ENCODE measurements at places on chromosomes 7 and 10.

DNA sequence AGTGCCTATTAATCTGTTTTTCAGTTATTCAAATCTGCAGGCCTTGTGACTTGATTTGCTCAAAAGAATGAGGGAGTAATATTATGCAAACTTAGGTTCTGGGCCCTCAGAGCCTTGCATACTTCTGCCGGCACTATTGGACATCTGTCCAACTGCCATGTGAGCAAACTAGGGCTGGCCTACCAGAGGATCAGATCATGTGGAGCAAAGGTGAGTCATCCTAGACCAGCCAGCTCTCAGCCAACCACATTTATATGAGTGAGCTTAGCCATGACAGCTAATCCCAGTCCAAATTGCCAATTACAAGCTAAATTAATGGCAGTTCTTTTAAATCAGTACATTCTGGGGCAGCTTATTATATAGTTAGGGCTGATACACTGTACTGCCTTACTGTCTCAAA lies 69.6 kb downstream of the SDHAF3 start:
- peak; percentile 11 for DNase-seq

GRCh38 chr7:117155694-117156093 lies 167.2 kb downstream of the WNT2 start:
- DNase-seq: no peak

- DNase-seq: no peak
These were observed 263.4 kb upstream of the PRKCQ start for GRCh38 chr10:6843481-6843881.

DNA sequence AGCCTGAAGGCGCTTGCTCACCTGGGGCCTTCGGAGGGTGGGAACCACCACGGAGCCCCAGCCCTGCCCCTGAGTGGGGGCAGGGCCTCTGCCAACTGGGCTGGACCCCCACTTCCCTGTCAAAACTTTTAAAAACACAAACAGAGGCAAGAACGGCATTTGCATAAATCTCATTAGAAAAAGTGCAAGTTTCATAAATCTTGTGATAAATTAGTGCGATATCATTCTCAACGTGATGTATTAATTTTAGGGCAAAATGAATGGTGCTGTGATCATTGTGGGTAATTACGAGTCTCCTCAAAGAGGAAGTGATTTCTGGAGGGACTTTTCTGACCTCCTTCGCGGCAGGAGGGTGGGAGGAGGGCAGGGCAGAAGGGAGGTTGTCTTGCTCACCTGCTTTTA lies 98.3 kb downstream of the CDH23 start:
- no peak for DNase-seq

GRCh38 chr7:77184463-77184862 lies 15.2 kb downstream of the FGL2 start:
- DNase-seq: no peak

DNA sequence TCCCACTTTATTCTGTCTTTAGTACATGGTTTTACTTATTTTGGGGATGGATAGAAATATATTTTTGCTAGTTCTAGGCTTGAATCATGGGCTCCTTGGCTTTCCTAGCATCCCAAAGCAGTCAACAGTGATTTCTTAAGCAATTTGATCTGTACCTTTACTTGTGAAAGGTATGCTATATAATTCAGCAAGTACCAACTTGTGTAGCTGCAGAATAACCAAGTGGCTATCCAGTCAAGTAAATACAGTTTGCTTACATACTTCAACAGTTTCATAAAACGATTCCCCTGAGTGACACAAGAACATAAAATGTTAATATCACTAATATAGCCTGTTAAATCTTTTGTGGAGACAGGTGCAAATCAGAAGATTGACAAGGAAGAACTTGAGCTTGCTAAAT lies 67.2 kb downstream of the PODXL start:
- no peak for DNase-seq

GRCh38 chr7:104981672-104982037 lies 32.4 kb upstream of the KMT2E start:
- DNase-seq: no peak

DNA sequence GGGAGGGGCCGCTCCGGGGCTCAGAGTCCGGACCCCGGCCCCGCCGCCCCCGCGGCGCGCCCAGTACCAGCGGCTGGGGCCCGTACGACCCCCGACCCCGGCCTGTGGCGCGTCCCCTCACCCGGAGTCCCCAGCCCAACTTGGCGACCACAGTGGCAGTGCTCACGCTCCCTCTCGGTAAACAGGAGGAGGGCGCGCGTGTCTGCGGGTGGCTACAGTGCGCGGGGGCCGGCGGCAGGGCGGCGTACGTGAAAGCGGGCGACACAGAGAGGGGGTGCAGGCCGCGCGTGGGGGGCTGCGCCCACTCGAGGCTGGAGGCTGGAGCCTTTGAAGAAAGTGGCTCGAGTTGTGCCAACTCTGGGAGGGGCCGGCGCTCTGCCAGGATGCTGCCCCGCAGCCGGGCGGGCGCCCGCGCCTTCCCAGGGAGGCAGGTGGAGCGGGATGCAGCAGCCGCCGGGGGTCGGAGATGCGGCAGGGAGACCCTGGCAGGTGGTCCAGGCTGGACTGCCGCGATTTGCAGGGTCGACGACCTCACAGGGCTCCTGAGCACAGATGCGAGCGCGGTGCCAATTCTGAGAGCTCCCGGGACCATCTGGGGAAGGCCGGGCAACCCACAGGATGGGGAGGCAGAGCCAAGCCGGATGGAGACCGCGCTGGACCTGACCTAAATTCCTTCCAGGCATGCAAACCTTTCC lies 655 bp downstream of the PTPRE start:
- peak; percentile 55 for DNase-seq

- DNase-seq: no peak
These were observed 151.3 kb upstream of the KMT2E start for GRCh38 chr7:104862719-104863118.

- no peak for DNase-seq
These were observed 97.3 kb upstream of the MACROH2A2 start for GRCh38 chr10:69955211-69955805.

DNA sequence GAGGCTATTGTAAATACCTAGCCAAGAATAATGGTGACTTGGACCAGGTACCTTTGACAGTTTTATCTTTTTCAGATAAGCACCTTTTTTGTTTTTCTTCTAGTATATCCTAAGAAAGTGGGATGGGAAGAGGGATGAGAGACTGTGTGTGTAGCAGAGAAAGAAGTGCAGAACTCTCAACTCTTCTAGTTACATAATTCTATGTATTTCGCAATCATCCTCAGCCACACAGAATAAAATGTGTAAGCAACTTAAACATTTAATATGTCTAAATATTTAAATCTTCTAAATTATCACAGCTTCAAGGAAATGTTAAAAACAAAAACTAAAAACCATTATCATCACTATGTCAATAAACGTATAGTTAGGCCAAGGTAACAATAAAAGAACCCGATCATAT lies 42.6 kb upstream of the GSAP start:
- DNase-seq: no peak

GRCh38 chr10:95651346-95652060 lies 5.0 kb downstream of the ALDH18A1 start:
- DNase-seq: no peak

- no peak for DNase-seq
These were observed 167.7 kb downstream of the RAPGEF5 start for GRCh38 chr7:22189230-22189629.

DNA sequence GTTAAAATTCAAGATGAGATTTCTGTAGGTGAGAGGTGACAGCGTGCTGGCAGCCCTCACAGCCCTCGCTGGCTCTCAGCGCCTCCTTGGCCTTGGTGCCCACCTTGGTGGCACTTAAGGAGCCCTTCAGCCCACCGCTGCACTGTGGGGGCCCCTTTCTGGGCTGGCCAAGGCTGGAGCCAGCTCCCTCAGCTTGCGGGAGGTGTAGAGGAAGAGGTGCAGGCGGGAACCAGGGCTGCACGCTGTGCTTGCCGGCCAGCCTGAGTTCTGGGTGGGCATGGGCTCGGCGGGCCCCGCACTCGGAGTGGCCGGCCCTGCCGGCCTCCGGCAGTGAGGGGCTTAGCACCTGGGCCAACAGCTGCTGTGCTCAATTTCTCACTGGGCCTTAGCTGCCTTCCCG lies 320.0 kb upstream of the VWC2 start:
- no peak for DNase-seq

GRCh38 chr10:114815791-114816190 lies 5.8 kb upstream of the FHIP2A start:
- no peak for DNase-seq

DNA sequence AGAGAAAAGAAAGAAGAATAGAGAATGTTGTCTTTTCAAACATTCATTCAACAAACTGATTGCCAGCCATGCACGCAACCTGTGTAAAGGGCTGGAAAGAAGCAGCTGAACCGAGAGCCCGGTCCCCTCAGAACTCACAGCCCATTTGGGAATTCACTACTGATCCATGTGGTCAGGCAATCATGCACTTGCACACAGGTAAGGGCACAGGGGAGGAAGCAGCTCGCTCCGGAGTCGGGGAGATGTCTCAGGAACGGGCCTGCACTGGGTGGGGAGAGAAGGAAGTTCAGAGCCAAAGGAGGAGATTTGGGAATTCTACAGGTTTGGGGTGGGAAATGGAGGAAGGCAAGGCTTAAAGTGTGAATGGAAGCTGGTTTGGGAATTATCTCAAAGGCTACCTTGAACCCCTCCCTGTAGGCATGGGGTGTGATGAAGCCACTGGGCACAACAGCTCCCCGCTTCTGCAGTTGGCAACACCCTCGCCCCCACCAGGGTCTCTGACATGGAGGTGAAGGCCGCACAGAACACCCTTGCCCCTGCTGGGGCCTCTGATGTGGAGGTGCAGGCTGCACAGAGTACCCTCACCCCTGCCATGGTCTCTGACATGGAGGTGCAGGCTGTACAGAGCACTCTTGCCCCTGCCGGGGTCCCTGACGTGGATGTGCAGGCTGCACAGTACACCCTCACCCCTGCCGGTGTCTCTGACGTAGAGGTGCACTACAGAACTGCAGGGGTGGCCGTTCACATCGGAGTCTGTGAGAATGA lies 194.4 kb upstream of the RNF32 start:
- DNase-seq: no peak

GRCh38 chr10:129236274-129236691 lies 230.8 kb upstream of the MGMT start:
- DNase-seq: no peak

DNA sequence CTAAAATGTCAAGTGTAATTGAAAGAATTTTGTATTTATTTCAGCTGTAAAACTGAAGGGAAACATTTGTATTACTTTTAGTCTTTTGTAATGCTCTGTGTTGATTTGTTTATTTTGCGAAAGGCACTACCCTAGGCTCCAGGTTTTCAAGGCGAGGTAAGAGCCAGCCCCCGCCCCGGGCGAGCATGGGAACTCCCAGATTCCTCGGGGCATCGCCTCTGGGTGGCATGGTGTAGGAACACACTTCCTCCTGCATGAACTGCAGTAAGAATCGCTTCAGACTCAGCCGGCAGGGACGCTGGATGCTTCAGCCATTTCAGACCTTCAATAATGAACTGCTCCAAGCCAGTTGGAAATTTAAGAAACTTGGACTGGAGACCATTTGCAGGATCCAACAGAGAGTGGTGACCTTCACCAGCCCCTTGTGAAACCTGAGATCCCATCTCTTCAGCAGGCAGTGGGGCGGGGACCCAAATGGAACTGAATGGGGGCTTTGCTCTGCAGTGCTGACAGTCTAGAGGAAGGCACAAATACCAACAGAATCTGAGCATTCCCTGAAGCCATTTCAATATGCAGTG lies 544.3 kb upstream of the MGMT start:
- DNase-seq: no peak

GRCh38 chr7:25359471-25360059 lies 131.3 kb upstream of the NPVF start:
- no peak for DNase-seq

GRCh38 chr7:155797262-155798250 lies 14.7 kb downstream of the SHH start:
- DNase-seq: no peak

GRCh38 chr7:156217803-156218202 lies 405.5 kb upstream of the SHH start:
- DNase-seq: no peak

DNA sequence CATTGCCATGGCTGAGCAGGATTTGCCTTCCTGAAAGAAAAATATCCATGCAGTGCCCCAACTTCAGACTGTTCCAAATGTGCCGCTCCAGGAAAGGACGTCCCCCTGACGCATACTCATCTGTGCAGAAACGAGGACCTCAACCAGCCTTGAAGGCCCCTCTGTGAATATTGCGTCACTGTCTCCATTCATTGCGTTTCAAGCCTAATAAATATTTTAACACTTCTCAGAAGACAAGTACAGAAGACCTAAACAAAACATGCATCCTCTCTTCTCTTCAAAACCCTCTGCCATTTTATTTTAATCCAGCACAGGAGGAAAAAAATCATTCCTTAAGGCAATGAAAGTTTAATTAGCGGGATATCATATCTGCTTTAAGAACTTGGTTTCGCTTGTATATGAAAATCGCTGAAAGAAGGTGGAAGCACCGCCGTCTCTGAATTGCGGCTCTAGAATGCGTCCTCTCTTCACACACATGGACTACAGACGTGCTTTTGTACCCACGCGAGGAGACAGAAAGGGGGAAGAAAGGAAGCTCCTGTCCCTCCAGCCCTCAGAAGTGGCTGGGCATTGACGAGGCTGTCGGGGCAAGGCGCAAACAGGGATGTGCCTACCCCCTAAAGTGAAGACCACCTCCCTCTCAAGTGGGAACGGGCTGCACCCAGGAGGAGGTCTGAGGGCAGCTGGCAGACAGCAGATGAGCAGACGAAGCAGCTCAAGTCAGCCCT lies 36.8 kb downstream of the RGS10 start:
- no peak for DNase-seq

GRCh38 chr10:89171263-89171872 lies 35.7 kb downstream of the CH25H start:
- DNase-seq: no peak

DNA sequence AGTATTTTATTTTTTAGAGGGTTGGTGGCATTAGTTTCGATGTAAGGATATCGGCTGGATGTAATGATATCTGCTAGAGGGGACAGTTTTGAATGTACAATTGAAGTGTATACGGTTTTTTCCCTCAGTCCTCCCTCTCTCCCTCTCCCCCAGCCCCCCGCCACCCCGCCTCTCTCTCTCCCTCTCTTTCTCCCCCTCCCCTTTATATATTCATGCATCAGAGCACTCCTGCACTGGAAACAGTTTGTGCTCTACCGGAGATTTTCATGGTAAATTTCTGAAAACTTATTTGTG lies 1.6 kb downstream of the GLCCI1 start:
- DNase-seq: no peak

- DNase-seq: no peak
These were observed 231.8 kb upstream of the FOXP2 start for GRCh38 chr7:114182837-114183236.

DNA sequence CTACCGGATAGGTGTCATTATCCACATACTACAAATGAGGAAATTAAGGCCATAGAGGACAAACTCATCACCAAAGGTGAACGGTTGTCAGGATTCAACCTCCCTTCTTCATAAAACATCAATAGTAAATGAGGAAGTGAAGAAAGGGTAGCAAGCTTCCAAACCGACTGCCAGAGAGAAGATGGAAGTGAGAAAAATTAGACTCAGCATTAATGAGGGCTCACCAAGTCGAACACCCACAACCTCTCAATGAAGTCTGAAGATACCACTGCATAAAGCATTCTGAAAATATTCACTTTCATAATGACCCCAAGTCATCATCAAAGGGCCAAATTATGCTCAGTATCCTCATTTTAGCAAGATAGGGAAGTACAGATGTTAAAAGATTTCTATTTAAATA lies 29.6 kb downstream of the ABCB4 start:
- DNase-seq: no peak

Data from AG09309 (cell line).